NAMALWA (cell line): ENCODE measurements at places on chromosomes 6 and 20.

DNA sequence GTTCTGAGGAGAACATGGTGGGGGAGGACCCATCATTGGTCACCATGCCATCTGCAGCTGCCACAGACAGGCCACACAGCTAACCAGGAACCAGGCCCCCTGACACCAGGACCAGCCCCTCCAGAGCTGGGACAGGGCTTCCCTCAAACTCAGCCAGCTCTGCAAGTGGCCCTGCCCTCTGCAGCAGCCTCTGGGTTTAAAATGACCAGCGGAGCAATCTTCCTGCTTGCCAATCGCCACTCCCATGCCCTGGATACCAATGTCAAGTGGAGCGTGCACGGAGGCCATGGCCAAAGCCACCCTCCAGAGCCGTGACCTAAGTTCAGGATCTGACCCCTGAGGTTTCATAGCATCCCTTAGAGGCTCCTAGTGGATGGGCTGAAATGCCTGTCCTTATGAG is 199.4 kb downstream of the SYNDIG1 start:
- no peak for DNase-seq

DNA sequence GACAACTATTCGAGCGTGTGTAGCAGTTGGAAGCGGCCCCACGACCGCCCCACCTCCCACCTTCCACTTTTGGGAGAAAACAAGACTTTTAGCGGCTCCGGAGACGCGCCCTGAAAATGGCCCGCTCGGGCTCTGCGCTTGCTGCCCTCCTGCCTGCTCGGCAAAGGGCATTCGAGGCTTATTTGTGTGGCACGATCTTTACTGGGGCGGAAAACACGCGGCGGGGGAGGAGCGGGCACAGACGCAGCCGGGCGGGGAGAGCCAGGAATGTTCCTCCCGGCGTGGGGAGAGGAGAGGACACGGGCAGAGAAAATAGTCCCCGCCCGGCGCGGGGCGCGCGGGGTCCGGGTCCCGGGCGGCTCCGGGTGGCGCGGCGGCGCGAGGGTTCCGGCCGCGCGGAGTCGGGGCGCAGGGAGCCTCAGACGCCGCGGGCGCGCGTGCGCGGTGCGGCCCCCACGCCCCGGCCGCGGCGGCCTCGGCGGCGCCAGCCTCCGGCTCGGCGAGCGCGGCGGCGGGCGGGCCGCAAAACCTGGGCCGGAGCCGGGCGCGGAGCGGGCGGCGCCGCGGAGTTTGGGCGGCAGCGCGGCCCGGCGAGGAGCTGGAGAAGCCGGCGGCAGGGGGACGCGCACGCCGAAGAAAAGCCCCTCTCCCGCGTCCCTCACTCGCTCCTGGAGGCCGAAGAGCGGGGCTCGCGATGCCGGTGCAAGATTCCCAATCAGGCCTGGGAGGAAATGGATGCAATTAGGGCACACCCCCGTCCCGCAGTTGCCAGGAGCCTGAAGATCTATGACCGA is 90.0 kb upstream of the ARID1B start:
- peak; percentile 76 for DNase-seq

- no peak for DNase-seq
Observed at GRCh38 chr6:10248378-10248843, 166.5 kb downstream of the TFAP2A start.

DNA sequence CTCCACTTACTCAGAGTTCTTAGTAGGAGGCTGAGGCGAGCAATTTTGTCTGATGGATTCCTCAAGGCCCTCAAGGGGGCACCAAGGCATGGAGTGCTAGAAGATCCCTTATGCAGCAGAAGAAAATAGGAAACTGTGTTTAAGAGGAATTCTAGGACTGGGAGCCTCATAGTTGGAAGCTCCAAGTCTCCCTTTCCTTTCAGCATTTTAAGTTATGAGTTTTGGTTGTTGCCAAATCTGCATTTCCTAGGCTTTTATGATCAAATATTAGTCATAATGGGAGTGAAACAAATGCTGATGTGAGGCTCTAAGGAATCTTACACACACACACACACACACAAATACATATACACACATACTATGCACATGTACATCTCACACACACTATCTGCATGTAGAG is 714.0 kb downstream of the UTRN start:
- DNase-seq = no peak

DNA sequence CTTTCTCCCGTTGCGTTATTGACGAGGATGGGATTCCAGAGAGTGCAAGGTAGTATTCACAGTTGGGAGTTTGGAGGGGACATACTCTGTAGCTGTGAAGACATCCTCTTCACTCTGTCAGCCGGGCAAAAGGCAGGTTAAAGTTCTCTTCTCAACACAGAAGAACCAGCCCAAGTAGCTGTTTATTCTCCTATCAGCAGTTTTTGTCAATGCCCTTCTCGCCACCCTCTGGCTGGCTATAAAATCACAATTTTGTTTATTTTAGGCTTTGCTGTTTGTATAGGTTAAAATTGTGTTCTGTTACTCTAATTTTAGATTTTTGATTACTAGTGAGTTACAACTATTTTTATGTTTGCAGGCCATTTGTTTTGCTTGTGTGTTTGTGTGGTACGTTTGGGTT is 37.9 kb upstream of the MAS1 start:
- DNase-seq = peak; percentile 36

GRCh38 chr6:140812636-140813035 is 1320.1 kb upstream of the GJE1 start:
- DNase-seq = no peak

DNA sequence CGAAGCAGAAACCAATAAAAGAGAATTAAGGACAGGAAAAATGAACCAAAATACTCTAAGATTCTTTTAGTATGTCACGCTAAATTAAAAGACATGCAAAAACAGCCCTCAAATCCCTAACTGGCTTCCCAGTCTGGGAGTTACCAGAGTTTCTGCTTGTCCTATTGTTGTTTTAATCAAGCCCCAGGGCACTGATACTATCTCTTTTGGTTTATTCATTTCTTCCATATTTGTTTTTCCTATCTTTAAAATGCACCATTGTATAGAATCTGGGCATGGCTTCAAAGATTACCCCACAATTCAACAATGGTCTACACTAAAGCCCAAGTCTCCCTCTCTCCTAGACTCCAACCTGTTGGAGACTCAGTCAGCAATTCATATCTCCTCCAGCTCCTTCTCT is 169.1 kb downstream of the MYLK4 start:
- no peak for DNase-seq

DNA sequence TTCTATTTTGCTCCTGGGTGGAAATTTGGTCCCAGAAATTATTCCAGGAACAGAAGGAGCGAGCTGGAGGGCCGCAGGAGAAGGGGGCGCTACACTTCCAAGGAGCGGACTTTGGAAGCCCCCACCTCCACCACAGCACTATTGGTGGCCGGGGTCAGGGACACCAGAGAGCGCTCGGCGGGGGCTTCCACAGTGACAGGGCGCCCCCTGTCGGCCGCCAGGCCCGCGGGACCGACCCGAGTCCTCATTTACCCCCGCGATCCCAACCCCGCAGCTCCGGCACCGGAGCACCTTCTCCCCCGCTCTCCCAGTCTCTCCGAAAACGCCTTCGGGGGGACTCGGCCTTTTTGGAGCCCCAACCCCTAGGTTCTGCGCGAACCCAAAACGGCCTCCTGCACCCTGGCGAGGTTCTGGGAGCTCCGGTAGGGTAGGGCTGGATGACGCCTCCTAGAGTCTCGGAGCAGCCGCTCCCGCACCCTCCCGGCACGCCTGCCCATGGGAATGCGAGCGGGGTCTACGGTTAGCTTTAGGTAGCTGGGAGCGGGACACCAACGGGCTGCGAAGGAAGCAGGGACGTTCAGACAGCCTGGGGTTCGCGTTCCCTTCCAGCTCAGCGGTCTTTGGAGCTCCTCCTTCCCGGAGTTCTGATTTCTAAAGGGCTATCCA is 2.4 kb upstream of the FOXA2 start:
- peak; percentile 9 for DNase-seq

DNA sequence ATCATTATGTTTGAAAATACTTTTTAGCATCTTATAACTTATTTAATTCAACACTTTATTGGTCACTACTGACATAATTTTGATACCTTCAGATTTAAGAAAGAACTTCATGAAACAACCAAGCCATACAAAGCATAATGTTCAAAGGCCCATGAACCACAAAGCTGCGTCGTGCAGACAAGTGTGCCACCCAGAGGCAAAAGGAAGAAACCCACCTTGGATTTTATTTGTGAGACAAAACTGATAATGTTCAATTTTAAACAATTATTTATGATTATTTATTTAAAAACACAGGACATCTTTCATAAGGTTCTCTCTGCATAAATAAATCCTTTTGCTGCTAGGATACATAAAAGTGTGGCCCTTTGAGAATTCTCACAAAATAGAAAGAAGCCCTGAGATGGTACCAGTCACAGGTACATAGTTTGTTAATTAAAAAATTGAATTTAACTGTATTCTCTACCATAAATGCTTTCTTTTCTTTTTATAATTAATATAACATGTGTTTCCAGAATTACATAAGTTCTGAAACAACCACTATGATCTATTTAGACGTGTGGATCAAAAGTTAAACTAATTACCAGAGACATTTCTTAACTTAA is 143.7 kb downstream of the RALGAPA2 start:
- peak; percentile 61 for DNase-seq

DNA sequence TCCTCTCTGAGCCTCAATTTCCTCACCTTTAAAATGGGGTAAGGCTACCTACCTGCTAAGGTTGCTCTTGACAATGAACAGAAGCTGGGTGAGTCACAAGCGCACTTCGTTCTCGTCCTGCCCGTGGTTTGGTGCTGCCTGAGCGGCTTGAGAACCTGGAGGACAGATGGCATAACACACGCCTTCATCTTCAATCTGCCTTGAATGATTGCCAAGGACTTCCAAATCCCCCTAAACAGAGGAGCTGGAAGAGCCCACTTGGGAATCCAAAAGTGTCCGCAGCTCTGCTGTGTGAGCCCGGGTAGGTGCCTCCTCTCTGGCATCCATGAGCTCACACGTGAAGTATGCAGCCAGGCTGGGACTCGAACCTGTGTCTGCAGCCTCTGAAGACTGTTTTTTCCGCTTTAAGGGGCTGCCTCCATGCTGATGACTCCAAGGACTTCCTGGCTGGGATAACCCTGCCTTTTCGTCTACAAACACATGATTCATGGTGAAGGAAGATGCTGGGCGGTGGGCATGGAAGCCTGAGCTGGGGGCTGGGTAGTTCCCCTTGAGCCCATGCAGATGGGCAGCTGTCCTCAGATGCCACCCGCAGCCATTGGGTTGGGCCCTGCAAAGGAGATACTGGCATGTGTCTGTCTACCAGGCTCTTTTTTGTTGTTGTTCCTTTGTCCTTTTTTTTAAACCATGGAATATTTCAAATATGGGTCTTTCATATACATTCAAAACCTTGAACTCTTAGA is 25.3 kb upstream of the CSNK2A1 start:
- DNase-seq = no peak

DNA sequence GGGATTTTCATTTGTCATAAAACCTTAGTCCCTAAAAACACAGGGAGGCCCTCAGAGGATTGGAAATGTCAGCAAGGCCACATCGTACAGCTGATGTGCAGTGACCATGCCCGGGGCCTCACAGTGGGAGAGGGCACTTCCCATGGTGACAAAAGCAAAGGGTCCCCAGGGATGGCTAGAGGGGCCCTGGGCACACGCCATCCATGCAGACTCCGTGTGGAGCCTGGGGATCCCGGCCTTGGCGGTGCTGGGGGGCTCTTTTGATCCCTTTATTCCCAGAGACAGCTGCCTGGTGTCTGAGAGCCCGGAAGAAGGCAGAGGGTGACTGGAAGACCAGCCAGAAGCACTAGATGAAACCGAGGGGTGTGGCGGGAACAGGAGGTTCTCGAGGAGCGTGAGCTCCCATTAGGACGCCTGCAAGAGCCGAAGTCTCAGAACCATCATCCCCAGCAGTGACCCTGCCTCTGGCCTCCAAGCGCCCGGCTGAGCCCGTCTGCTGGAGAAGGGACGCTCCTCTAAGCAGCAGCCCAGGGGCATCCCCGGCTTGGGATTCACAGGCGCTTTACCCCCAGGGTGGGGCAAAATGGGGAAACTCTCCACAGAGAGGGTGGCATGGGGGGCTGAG is 49.1 kb upstream of the FRMD1 start:
- no peak for DNase-seq

DNA sequence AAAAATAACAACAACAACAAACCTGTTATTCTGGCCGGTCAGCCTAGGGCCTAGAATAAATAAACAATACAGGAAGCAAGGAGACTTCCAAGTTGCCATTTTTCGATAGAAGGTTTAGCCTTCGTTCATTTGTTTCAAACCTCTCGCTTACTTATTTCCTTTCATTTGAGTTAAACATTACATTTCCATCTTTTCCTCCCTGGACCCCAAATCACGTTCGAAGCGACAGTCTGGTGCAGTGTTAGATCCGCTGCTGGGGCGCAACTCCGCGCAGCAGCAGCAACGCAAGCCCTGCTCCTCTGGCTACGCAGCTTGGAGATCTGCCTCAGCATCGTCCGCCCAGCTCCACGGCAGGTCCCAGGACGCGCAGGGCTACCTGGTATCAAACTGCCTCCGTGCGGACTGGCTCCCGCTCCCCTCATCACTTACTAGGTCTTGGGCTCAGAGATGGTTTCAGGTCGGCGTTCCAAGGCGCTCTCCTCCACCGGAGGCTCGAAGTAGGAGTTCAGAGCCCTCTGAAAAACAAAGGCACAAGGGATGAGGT is 530 bp downstream of the TDP2 start:
- DNase-seq = peak; percentile 13

DNA sequence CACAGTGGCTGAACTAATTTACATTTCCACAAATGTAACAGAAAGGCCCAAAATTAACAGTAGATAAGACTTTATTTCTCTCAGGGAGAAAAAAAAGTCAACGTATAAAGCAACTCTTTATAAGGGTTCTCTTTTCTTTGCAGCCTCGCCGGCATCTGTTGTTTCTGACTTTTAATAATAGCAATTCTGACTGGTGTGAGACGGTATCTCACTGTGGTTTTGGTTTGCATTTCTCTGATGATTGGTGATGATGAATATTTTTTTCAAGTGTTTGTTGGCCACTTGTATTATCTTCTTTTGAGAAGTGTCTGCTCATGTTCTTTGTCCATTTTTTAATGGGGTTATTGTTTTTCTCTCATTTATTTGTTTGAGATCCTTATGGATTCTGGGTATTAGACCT is 27.2 kb upstream of the FKBP1A start:
- no peak for DNase-seq

GRCh38 chr6:68743099-68743498 is 108.0 kb downstream of the ADGRB3 start:
- DNase-seq = no peak

DNA sequence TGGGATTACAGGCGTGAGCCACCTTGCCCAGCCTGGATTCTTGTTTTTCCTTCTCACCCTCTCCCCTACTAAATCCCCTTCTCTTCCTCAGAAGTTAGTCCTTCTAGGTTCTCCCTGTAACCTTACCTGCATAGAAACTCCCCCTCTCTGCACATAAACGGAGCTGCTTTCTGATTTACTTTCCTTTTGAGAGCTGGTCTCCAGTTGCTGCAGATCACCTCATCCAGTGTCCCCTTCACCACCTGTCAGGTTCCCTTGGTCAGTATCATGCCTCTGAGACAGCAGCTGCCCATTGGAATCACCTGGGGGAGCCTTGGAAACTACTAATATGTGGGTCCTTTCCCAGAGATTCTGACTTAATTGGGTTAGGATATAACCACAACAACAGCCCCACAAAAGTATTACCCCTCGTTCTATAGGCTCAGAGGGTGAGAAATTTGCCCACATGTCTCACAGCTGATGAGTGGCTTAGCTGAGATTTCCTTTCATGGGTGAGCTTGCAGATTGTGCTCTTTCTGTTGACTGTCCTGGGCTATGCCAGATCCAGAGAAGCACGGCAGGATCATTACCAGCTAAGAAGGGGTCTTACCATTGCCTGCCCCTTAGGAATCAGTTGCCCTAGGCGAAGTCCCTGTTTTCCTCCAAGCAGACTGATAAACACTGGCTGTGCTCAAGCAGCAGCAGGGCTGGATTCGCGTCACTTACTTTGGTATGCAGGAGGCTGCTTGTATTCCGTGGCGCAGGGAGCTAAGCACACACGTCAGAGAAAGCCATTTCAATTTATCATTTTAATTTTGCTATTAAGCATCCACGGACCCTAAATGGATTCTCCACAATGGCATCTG is 51.3 kb downstream of the AKAP12 start:
- DNase-seq = no peak
